MCF 10A (cell line): ENCODE measurements at places on chromosomes 13 and 19. TPM values are rescaled to one million over a fixed set of nuclear protein-coding genes. Genes with fewer than 3 reads are reported as not detected.
A peak's percentile ranks its signal among the peaks of the same experiment; 100 is the strongest.

- no peak overlapping the region for H3K4me3 ChIP-seq
- peaks cover 35% of the 10 kb centered on the region for H3K36me3 ChIP-seq
- H3K27me3 ChIP-seq = no peaks in the 10 kb centered on the region
- DNase-seq = peak; percentile 65
Observed at GRCh38 chr13:46687810-46688209, 109.2 kb downstream of the ESD start.

DNA sequence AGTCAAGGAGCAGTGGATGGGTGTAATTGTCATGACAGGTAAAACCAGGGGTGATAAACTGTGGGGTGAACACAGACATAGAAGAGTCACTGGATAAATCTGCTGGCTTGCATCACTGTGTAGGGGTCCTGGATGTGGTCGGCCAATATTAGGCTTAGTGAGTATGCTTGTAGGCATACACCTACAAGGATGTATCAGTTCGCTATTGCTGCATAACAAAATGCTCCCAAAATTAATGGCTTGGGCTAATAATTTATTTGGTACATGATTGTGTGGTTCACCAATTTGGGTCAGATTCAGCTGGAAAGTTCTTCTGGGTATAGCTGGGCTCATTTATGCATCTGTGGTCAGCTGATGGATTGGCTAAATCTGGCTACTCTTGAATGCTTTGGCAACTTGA lies 11.2 kb upstream of the EVI5L start:
- H3K27me3 ChIP-seq = peaks cover 21% of the 10 kb centered on the region
- H3K36me3 ChIP-seq = no peaks in the 10 kb centered on the region
- peaks cover 6% of the 10 kb centered on the region for H3K4me1 ChIP-seq
- DNase-seq = no peak
- H3K27ac ChIP-seq = no peak overlapping the region
- no peak overlapping the region for H3K4me3 ChIP-seq

GRCh38 chr13:33683376-33683775 lies 134.6 kb upstream of the RFC3 start:
- peaks cover 13% of the 10 kb centered on the region for H3K4me1 ChIP-seq
- no peak for DNase-seq
- no peaks in the 10 kb centered on the region for H3K27me3 ChIP-seq

DNA sequence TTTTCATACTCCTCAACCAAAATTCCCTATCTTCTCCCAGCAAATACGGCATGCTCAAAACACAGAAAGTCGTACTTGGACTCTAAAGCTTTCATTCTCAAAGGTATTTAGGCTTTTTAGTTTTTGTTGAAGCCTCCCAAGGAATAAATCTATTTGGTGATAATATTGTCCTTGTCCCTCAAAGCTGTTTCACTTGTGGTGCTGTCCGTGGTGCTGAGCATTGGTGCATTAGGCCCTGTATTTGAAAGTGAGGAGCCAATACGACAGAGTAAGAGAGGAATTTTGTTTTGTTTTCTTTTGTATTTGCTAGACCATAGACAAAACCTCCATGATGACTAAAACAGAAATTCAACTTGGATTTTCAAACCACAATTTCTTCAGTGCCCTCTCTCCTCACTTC lies 3.2 kb upstream of the LGALS13 start:
- H3K4me1 ChIP-seq = no peaks in the 10 kb centered on the region
- H3K27me3 ChIP-seq = peaks cover 59% of the 10 kb centered on the region
- H3K4me3 ChIP-seq = no peak overlapping the region
- H3K27ac ChIP-seq = no peak overlapping the region

DNA sequence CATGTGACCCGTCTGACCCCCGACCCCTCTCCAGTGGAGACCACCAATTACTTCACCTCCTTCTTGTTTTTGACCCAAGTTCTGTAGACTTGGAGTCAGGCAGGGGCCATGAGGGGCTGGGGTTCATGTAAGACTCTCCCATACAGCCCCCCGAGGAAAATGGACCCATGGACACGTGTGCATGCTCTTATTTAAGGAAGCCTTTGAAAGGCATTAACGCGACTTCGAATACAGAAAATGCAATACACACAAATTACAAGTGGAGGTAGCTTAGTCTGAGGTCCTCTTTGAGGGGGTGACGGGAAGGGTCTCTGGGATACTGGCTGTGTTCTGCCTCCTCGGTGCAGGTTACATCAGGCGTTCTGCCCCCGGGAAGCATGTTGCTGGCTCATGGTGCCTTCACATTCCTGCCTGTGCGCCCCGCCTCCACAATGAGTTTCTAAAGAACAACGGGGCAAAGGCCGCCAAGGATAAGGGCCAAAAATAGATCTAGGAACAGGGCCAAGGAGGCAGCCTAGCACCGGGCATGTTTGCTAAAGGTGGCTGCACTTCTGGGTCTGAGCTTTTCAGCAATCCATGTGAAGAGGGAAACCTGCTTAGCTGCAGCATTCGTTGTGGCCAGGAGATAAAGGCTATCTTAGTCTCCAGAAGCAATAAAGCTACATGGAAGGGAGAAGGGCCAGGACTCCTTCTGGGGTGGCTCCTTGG lies 54.5 kb downstream of the RAB20 start:
- H3K27ac ChIP-seq = no peak overlapping the region
- peaks cover 10% of the 10 kb centered on the region for H3K4me1 ChIP-seq

Gene GJB2
- 12.9 and 15.5 TPM in 2 replicates for total RNA-seq

GRCh38 chr13:19759669-19760068 lies 23.1 kb downstream of the PSPC1 start:
- no peak overlapping the region for H3K27ac ChIP-seq
- DNase-seq = no peak
- H3K4me1 ChIP-seq = peaks cover 11% of the 10 kb centered on the region
- peaks cover 78% of the 10 kb centered on the region for H3K36me3 ChIP-seq

Gene CYP4F2
- 0.14 and 0.59 TPM in 2 replicates for total RNA-seq

- DNase-seq = no peak
- H3K4me3 ChIP-seq = peak overlapping the region; percentile 68
- no peaks in the 10 kb centered on the region for H3K36me3 ChIP-seq
- no peak overlapping the region for H3K27ac ChIP-seq
- H3K4me1 ChIP-seq = peaks cover 7% of the 10 kb centered on the region
- no peaks in the 10 kb centered on the region for H3K27me3 ChIP-seq
Observed at GRCh38 chr19:12783291-12783848, 7.9 kb upstream of the JUNB start.

GRCh38 chr13:32409001-32409313 lies 19.0 kb downstream of the N4BP2L1 start:
- no peak overlapping the region for H3K4me3 ChIP-seq
- no peak overlapping the region for H3K27ac ChIP-seq
- no peaks in the 10 kb centered on the region for H3K36me3 ChIP-seq
- H3K27me3 ChIP-seq = no peaks in the 10 kb centered on the region
- H3K4me1 ChIP-seq = peaks cover 6% of the 10 kb centered on the region
- no peak for DNase-seq

GRCh38 chr19:45663800-45664199 lies 4.2 kb upstream of the GIPR start:
- H3K4me3 ChIP-seq = no peak overlapping the region
- H3K36me3 ChIP-seq = peaks cover 5% of the 10 kb centered on the region
- no peak overlapping the region for H3K27ac ChIP-seq
- no peak for DNase-seq
- peaks cover 14% of the 10 kb centered on the region for H3K4me1 ChIP-seq

Gene DIAPH3
- 21.2 and 34.7 TPM in 2 replicates for total RNA-seq

Gene CARS2
- total RNA-seq = 104 and 121 TPM in 2 replicates

Gene ADGRE3
- total RNA-seq = not detected in 2 replicates

GRCh38 chr13:26821672-26822071 lies 61.1 kb upstream of the GPR12 start:
- H3K27ac ChIP-seq = no peak overlapping the region
- peaks cover 37% of the 10 kb centered on the region for H3K27me3 ChIP-seq
- no peak overlapping the region for H3K4me3 ChIP-seq
- H3K4me1 ChIP-seq = no peaks in the 10 kb centered on the region
- no peaks in the 10 kb centered on the region for H3K36me3 ChIP-seq

Gene CCDC8
- total RNA-seq = not detected in 2 replicates

GRCh38 chr19:18865106-18865972 lies 30.6 kb downstream of the CERS1 start:
- H3K27ac ChIP-seq = no peak overlapping the region
- H3K27me3 ChIP-seq = no peaks in the 10 kb centered on the region
- peaks cover 86% of the 10 kb centered on the region for H3K36me3 ChIP-seq
- DNase-seq = no peak

Gene CDX2
- total RNA-seq = not detected in 2 replicates
